ENCODE measurements at places on chromosomes 13 and 19.

- no peak for DNase-seq
Measured at GRCh38 chr13:99265821-99266426, 7.7 kb upstream of the GPR18 start.

DNA sequence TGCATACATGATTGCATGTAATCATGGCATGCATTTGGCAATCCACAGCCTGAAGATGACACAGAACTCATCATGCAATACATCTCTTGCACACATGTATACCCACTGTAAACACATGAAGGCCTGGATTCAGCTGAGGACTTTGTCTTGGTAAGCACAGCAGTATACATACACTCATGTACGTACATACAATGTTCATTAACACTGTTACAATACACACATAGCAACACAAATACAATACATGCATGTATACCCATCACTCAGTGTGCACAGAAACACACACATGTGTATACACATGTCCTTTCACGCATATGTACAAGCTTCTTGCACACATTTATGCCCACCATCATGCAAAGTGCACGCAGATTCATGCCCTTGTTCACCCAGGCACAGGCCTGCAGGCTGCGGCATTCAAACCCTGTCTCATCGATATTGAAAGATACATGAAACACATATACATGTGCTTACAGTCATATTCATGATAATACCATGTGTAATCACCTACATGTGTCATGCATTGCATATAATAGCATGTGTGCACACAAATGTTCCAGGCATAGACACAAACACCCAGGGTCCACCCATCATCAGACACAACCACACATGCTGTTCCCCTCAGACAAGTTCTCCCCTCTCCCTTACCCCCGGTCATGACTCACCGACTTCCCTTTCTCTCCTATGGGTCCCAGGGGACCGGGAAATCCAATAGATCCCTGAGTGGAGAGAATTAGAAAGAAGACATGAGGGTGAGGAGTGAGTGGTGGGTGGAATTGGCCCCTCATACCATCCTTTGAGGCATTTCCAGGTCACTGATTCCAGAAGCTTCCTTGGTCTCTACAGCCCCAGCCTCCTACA lies 28.7 kb downstream of the COL5A3 start:
- no peak for DNase-seq

GRCh38 chr19:15144046-15144646 lies 36.9 kb downstream of the SYDE1 start:
- no peak for DNase-seq

GRCh38 chr19:46221152-46221551 lies 8.4 kb upstream of the IGFL1 start:
- DNase-seq = no peak

GRCh38 chr19:13930402-13930801 lies 7.8 kb downstream of the PODNL1 start:
- no peak for DNase-seq

GRCh38 chr19:19445288-19445687 lies 39.8 kb downstream of the GATAD2A start:
- DNase-seq = no peak
